ENCODE measurements at places on chromosomes 5 and 9. TPM values are rescaled to one million over a fixed set of nuclear protein-coding genes. Genes with fewer than 3 reads are reported as not detected.

Gene PHYHD1
- 55.0 TPM for total RNA-seq

Gene WNT8A
- total RNA-seq = not detected

Gene SLC36A2
- total RNA-seq = not detected

Gene TOR4A
- total RNA-seq = 21.5 TPM

Gene DNAH5
- total RNA-seq = 0.32 TPM

Gene TRPM3
- total RNA-seq = 5.3 TPM

Gene SIT1
- total RNA-seq = 1.5 TPM

Gene PCDHGA8
- 2.3 TPM for total RNA-seq

Gene IL3
- total RNA-seq = not detected

GRCh38 chr5:169765176-169765996 lies 128.3 kb downstream of the DOCK2 start:
- no peak overlapping the region for H3K4me3 ChIP-seq
- DNase-seq = no peak

- no peaks in the 10 kb centered on the region for H3K27me3 ChIP-seq
- DNase-seq = no peak
Measured at GRCh38 chr5:1498623-1499416, 24.9 kb downstream of the LPCAT1 start.

DNA sequence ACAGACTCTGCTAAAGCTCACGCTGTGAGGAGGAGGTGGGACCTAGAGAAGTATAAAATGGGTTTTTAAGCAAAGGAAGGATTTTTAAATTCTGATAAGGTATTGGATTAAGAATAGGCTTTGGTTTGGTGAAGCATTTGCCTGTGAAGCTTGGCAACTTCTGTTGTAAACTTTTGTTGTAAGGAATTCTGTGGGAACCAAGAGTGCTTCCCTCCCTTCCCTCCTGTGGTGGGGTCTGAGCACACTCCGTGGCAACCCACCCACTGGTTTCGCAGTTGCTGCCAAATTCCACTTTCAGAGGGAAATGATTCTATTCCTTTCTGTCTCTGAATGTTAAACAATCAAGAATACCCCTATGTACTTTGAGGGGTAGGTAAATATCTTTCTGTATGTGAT lies 28.6 kb upstream of the GTF2H2C start:
- no peaks in the 10 kb centered on the region for H3K36me3 ChIP-seq
- H3K27me3 ChIP-seq = no peaks in the 10 kb centered on the region
- H3K27ac ChIP-seq = no peak overlapping the region
- DNase-seq = no peak
- no peak overlapping the region for H3K4me3 ChIP-seq
- no peaks in the 10 kb centered on the region for H3K4me1 ChIP-seq

GRCh38 chr9:71096421-71097108 lies 24.9 kb downstream of the TRPM3 start:
- no peaks in the 10 kb centered on the region for H3K36me3 ChIP-seq
- H3K27ac ChIP-seq = no peak overlapping the region
- H3K4me1 ChIP-seq = no peaks in the 10 kb centered on the region
- no peaks in the 10 kb centered on the region for H3K27me3 ChIP-seq

DNA sequence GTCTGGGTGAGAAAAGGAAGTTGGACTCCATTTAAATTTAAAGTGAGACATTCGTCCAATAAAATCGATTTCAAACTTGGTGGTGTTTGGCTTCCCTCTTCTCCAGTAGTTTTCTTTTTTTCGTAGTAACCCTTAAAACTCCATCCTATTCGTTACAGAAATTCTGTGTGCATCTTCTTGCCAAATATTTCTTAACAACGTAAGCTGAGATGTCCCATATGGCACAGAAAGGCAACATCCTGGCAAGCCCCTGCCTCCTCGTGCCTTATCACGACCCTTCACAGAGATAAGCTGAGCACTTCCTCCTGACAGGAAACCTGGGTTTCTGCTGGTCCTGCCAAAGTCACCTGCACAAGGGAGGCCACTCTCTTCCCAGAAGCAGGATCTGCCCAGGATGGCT lies 11.8 kb upstream of the ADAMTS2 start:
- DNase-seq = no peak
- no peaks in the 10 kb centered on the region for H3K27me3 ChIP-seq

DNA sequence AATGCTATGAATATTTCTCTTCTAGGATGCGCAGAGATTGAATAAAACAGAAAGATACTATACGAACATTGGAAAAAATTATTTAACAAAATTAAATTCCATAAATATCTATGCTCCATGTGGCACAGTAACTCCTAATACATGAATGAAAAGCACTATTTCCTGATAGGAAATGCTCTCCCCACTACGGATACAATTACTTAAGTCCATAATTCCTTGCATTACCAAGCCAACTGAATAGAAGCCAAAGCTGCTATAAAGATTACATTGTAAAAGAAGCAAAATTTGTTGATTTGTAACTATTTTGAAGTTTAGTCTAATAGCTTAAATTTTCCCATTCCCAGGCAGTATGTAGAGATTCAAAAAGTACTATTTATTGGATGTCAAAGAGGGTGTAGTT lies 61.8 kb upstream of the SNX2 start:
- H3K27me3 ChIP-seq = no peaks in the 10 kb centered on the region
- no peaks in the 10 kb centered on the region for H3K36me3 ChIP-seq
- H3K4me3 ChIP-seq = no peak overlapping the region
- H3K4me1 ChIP-seq = no peaks in the 10 kb centered on the region

- H3K27me3 ChIP-seq = no peaks in the 10 kb centered on the region
- DNase-seq = no peak
- H3K36me3 ChIP-seq = no peaks in the 10 kb centered on the region
- H3K4me1 ChIP-seq = no peaks in the 10 kb centered on the region
- H3K4me3 ChIP-seq = no peak overlapping the region
Measured at GRCh38 chr5:72063219-72063819, 44.0 kb upstream of the MAP1B start.

DNA sequence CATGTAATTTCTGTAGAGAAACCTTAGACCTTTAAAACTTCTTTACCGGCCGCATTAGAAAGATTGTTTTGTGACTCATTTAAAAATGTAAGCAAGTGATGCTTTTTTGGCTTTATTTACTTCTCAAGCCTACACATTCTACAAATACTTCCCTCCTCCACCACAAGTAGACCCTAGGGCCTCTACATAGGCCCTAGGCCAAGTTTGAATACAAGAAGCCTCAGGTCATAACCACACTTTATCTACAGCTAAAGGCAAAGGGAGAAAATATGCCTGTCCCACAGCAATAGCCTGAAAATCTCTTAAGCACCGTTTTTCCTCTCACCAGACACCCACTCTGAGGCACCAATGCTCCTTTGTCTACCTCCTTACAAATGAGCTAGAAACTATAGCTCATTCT lies 53.9 kb downstream of the CSNK1A1 start:
- H3K27ac ChIP-seq = no peak overlapping the region
- DNase-seq = no peak
- no peak overlapping the region for H3K4me3 ChIP-seq
- H3K27me3 ChIP-seq = no peaks in the 10 kb centered on the region
- peaks cover 50% of the 10 kb centered on the region for H3K36me3 ChIP-seq

GRCh38 chr5:2007496-2007877 lies 124.8 kb upstream of the IRX4 start:
- DNase-seq = no peak
- H3K4me1 ChIP-seq = no peaks in the 10 kb centered on the region
- no peaks in the 10 kb centered on the region for H3K36me3 ChIP-seq

DNA sequence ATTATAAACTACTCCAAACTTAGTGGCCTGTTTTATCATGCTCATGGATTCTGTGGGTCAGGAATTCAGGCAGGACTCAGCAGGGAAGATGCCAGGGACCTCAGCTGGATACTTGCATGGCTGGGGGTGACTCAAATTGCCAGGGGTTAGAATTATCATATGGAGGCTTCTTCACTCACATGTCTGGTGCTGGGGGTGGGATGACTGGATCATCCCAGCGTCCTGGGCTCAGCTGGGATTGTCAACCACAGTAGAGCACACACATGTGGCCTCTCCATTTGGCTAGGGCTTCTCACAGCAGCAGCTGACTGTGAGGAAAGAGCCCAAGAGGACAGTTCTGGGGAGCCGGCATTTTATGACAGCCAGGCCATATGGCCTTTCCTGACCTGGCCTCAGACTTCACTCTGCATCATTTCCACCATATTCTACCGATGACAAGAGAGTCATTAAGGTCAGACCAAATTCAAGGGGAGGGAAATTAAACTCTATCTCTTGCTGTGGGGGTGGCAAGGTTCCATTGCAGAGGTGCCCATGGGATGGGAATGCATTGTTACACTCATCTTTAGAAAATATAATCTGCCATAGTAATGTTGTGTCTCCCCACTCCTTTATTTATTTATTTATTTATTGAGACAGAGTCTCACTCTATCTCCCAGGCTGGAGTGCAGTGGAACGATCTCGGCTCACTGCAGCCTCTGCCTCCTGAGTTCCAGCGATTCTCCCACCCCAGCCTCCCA lies 5.2 kb upstream of the GRK6 start:
- H3K36me3 ChIP-seq = no peaks in the 10 kb centered on the region
- no peak overlapping the region for H3K27ac ChIP-seq
- no peaks in the 10 kb centered on the region for H3K27me3 ChIP-seq
- DNase-seq = no peak
- H3K4me1 ChIP-seq = peaks cover 4% of the 10 kb centered on the region
- H3K4me3 ChIP-seq = no peak overlapping the region

DNA sequence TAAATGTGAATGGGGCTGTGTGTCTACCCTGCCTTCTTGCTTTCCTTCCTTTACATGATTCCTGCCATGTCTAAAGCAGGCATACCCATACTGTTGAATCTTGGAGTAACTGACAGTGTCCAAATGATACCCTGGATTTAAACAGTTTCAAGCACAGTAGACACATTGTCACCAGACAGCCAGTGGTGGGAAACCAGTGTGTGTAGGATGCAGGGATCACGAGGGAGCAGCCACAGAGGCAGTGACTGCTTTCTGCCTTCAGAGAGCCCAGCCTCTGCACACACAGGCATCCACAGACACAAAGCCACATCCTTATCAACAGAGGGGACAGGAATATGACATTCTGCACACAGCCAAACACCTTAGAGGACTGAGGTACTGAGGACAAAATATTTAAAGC lies 184.2 kb upstream of the TBCA start:
- no peak for DNase-seq
- H3K27ac ChIP-seq = no peak overlapping the region
- no peak overlapping the region for H3K4me3 ChIP-seq
- H3K27me3 ChIP-seq = peaks cover 34% of the 10 kb centered on the region

DNA sequence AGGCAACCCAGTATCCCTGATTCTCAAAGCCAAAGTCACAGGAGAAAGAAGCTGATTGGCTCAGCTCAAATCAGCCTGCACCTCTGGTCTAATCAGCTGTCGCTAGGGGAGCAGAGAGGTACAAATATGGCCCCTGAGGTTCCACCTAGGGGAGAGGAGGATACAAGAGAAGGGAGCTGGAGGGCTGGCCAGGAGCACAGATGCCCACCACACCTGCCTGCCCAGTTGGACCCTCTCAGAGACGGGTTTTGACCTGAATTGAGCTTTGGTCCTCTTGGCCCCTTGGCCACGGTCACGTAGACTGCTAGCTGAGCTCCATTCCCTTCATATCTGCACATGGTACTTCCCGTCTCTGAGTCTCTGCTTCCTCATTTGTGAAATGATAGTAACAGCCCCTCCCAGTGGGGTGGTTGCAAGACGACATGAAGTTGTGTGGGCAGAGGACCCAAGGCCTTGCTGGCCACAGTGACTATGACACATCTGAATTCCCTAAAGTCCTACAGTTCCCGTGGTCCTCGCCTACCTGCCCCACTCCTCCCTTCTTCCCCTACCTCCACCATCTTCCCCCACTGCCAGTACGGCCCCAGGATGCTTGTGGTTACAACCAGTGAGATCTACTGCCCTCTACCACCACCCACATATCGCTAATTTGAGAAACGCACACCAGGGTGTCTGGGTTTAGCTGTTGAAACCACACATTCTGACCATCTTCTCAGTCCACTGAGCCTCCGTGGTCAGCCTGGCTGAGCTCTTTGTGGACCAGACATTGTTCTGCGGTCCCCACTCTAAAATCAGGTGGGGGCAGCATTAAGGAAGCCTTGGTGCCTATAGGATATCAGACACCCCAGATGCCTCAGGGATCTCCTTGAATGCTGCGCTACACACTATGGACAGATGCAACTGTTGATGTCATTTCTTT lies 60.3 kb upstream of the NEK6 start:
- H3K36me3 ChIP-seq = no peaks in the 10 kb centered on the region
- H3K4me3 ChIP-seq = no peak overlapping the region
- no peaks in the 10 kb centered on the region for H3K27me3 ChIP-seq
- no peaks in the 10 kb centered on the region for H3K4me1 ChIP-seq
- H3K27ac ChIP-seq = no peak overlapping the region

- no peak overlapping the region for H3K4me3 ChIP-seq
- H3K27ac ChIP-seq = no peak overlapping the region
- DNase-seq = no peak
- H3K4me1 ChIP-seq = peaks cover 5% of the 10 kb centered on the region
Measured at GRCh38 chr9:71767163-71767775, 1.0 kb downstream of the CEMIP2 start.

GRCh38 chr5:95365302-95366095 lies 25.7 kb upstream of the FAM81B start:
- no peaks in the 10 kb centered on the region for H3K27me3 ChIP-seq
- no peak overlapping the region for H3K27ac ChIP-seq
- H3K4me3 ChIP-seq = no peak overlapping the region
- H3K4me1 ChIP-seq = no peaks in the 10 kb centered on the region
- no peaks in the 10 kb centered on the region for H3K36me3 ChIP-seq
- no peak for DNase-seq

Data from adrenal gland (tissue), 19 donors.